ENCODE measurements at places on chromosomes 1 and 21.

GRCh38 chr1:8423692-8424538 is 106.0 kb downstream of the SLC45A1 start:
- DNase-seq, result peak; percentile 76

GRCh38 chr1:57819893-57820292 is 396.0 kb upstream of the DAB1 start:
- DNase-seq, result no peak

DNA sequence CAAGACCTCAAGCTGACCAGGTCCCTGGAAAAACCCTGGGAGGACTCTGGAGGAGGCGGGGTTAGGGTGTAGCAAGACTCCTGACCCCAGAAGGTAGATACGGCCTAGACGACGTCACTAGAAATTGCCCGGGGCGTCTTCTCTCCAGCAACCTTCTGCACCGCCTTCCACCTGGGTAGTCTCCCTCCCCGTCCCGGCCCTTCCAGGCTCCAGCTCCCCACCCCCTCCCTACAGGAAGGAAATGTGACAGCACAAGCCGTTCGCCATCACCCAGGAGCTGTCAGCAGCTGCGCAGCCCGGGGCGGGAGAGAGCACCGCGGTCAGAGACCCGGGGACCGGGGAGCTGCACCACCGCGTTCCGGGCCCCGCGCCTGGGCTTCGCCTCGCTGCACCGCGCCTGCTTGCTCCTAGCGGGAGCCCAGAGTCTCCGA is 20.0 kb downstream of the SERTAD4 start:
- DNase-seq, result peak; percentile 24

DNA sequence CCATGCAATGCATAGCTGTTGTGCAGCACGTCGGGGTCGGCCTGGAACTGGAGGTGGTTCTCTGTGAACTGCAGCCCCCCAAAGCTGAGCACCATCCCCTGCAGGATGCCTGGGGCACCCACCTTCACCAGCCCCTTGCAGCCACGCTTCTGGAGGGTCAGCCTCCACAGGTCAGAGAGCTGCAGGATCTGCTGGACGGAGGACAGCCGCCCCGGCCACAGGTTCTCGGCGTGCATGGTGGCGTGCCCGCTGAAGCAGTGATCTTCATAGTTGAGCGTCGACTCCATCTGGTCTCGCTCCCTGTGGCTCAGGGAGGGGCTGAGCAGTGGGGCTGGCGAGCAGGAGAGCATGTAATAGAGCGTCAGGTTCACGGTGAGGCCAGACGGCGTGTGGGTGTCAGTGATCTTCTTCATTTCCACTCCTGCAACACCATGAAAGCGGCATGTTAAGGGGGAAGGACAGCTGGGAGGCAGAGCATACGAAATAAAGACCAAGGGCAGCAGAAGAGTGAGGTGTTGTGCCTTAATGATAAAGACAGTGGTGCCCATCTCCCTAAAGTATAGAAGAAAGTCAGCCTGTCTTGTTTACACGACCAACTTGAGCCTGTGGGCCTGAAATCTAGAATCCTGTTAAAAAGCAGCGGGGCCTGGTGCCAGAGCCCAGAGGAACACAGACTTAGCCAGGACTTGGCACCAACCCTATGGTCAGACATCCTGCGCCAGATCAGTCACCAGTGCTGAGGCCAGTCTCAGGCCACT is 3.0 kb downstream of the KIAA2013 start:
- no peak for DNase-seq

GRCh38 chr1:89104147-89104546 is 21.8 kb downstream of the GBP2 start:
- DNase-seq, result no peak

- no peak for DNase-seq
These were observed 52.9 kb upstream of the CNTN2 start for GRCh38 chr1:204990059-204990664.

DNA sequence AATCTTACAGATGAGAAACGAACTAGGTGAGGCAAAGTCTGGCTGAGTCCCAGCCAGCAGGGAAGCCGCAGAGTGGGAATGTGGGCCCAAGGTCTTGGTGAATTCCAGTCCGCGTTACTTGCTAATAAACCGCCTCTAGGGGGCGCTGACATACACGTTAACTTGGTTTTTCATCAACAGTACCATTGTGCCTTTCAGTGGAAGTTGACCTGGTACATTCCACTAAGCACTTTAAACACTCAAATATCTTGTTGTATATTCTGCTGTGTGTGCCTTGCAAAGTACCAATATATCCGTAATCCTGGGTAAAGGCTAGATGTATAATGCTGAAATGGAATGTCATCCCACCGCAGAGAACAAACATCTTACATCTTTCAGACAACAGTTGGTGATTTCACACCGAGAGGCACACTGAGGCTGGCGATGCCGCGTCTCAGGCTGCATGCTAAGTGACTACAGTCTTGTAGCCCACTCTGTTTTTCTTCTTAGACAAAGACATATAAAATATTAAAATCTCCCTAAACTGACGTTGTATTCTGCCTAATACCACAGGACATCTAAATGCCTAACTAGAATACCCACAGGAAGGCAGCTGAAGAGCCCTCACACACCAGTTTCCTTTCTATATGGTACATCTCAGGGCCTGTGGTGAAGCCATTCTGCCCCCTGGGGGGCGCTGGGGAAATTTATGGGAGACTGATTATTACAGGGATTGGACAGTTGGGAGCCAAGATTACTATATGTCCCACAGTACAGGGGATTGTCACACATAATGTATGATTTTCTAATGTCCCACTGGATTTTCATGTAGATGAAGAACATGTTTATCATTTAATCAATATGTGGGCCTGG is 49.2 kb upstream of the C1orf198 start:
- DNase-seq, result peak; percentile 57

DNA sequence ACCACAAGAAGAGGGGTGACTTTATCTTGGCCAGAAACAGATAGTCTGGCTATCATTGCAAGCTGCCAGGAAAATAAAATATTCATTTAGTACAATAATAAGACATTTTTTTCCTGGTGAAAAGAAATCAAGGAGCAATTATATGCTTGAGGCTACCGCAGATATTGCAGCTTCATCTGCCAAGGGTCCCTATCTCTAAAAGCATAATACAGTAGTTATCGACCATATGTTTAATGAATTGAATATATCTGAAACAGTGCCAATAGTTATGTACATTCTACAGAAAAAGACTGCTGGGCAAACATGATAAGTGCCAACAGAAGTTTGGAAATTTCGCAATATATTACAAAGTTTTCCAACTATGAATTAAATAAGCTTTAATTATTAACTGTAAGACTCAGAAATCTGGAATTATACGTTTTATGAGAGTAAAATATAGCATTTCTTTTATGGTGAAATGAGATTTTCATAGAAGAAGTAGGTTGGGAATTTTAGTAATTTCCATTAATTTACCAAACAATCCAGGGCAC is 561.1 kb upstream of the ZP4 start:
- DNase-seq, result no peak

GRCh38 chr1:6007318-6008083 is 15.3 kb upstream of the NPHP4 start:
- DNase-seq, result no peak

- peak; percentile 17 for DNase-seq
These were observed 433 bp downstream of the TIMM17A start for GRCh38 chr1:201955729-201956143.

DNA sequence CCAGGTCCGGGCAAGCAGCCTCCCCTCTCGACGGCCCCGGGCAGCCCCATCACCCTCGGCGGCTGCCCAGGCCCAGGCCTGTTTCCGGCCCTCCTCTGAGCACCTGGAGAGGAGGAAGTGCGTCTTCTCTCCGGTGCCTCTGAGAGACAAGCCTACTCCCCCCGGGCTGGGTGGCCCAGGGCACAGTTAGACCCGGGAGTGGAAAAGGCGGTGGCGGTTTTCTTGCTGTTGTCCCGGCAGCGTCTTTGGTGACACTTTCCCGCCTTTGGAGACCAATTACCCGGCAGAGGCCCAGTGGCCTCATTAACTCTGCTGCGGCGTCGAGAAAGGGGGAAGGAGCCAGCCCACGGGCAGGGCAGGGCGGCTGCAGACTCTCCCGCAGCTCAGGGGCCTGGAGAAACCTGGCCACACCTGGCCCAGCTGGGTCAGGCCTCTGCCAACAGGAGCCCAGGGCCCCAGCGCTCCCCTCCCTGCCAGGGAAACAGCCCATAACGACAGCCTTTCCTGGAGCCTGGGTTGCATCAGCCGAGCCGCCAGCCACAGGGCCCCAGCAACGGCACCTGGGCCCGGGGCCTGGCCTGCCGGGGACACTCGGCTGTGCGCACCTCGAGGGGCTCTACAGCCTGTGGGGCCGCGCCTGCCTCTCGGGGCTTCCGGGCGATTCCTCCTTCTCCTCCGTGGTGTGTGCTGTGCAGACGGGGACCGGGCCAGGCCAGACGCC is 28.4 kb upstream of the C1orf159 start:
- DNase-seq, result peak; percentile 83

GRCh38 chr1:197904126-197904787 is 1.8 kb downstream of the C1orf53 start:
- no peak for DNase-seq

DNA sequence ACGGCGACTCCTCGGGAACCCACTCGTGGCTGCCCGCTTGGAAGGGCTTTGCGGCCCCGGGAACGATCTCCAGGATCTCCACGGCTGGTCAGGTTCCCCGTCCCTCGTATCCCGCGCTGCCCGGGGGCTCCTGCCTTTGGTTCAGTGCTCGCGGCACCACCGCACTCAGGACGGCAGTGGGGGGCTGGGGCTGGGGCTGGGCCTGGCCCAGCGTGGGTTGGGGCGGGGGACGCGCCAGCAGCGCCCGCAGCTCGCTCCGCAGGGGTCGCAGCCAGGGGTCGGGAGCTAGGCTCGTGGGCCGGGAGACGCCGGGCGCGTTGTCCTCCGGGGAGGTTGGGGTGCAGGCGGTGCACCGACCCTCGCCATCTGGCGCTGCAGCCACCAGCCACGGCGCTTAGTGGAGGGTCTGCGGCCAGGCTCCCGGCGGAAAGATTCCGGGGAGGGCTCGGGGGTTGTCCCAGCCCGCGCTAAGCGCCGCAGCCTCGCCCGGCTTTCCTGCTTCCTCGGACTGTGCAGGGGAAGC is 8.9 kb downstream of the SIM2 start:
- DNase-seq, result no peak

GRCh38 chr1:116288201-116288598 is 84.8 kb upstream of the ATP1A1 start:
- no peak for DNase-seq

- peak; percentile 50 for DNase-seq
These were observed 14.0 kb downstream of the ETS2 start for GRCh38 chr21:38819719-38820159.

Measured in SW480 (cell line).